Activated T-cell treated with anti-CD3 and anti-CD28 coated beads, Interleukin-2, amount 50 U/mL, for 72 hours (primary cell): ENCODE measurements at places on chromosomes 5 and 9. TPM values are rescaled to one million over a fixed set of nuclear protein-coding genes. Genes with fewer than 3 reads are reported as not detected.
A peak's percentile ranks its signal among the peaks of the same experiment; 100 is the strongest.

KLHL3 gene
- 9.7 TPM for total RNA-seq

DNA sequence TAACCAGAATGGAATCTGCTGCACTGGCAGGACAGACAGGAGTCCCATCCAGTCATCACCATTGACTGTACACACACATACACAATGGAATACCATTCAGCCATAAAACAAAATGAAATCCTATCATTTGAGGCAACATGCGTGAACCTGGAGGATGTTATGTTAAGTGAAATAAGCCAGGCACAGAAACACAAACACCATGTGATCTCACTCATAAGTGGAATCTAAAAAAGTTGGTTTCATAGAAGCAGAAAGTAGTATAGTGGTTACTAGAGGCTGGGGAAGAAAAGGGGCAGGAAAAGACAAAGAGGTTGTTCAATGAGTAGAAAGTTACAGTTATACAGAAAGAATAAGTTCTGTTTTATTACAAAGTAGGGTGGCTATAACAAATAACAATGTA, 884.0 kb upstream of the ACO1 start:
- peaks cover 1% of the 10 kb centered on the region for H3K36me3 ChIP-seq
- no peak overlapping the region for H3K4me3 ChIP-seq
- H3K27me3 ChIP-seq: no peaks in the 10 kb centered on the region
- no peak for DNase-seq

DNA sequence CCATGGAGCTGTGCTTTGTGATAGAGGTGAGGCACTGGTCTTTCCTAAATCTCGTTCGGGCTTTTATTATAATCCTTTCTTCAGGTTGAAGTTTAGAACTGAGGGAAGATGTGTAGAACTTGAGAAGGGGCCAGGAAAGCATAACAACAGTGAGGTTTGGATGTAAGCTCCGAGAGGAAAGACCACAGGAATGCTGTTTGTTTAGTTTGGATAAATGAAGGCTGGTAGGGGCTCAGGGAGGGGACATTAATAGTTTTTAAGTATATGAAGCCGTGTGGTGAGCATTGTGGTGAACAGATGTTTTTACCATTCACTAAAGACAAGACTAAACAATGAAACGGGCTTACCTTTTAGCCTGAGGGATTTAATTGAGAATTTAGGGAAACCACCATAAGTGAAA, 130.8 kb downstream of the ARHGAP26 start:
- no peak overlapping the region for H3K4me3 ChIP-seq
- H3K36me3 ChIP-seq: no peaks in the 10 kb centered on the region
- no peaks in the 10 kb centered on the region for H3K27me3 ChIP-seq
- peaks cover 7% of the 10 kb centered on the region for H3K4me1 ChIP-seq

DNA sequence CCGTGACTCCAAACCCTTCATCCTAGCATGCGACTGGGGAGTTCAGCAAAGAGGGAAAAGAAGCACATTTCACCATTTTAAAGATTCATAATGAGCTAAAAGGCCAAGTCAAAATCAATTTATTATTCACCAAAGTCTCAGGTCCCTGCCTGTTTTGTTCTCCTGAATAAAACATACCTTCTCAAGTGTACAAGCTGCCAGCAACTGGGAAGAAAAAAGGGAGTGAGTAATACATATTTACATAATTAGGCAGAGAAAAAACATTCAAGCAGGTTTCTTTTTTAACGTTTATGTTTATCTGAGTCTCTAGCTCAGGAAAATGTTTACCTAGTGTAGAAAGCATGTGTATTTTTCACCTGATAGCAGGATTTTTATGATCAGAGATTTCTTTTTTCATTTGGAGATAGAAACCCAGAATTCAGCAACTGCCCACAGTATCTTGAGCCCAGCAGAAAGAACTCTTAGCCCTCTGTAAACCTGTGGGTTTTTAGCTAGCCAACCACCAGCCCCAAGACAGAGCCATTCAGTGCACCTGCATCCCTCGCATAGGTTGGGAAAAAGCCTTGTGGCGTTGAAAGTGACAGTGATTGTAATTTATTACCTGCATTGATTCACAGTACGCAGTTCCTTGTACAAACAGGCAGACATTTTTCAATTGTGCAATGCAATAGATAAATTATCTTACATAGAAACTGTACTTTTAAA, 117.9 kb upstream of the GRIA1 start:
- no peak overlapping the region for H3K27ac ChIP-seq
- no peak for DNase-seq
- no peaks in the 10 kb centered on the region for H3K4me1 ChIP-seq
- H3K27me3 ChIP-seq: no peaks in the 10 kb centered on the region
- H3K36me3 ChIP-seq: no peaks in the 10 kb centered on the region
- H3K4me3 ChIP-seq: no peak overlapping the region

- H3K27ac ChIP-seq: no peak overlapping the region
- DNase-seq: no peak
- no peaks in the 10 kb centered on the region for H3K36me3 ChIP-seq
- H3K27me3 ChIP-seq: no peaks in the 10 kb centered on the region
- H3K4me3 ChIP-seq: no peak overlapping the region
- no peaks in the 10 kb centered on the region for H3K4me1 ChIP-seq
Observed at GRCh38 chr5:149045089-149045460, 17.8 kb downstream of the SH3TC2 start.

- no peaks in the 10 kb centered on the region for H3K36me3 ChIP-seq
- no peaks in the 10 kb centered on the region for H3K27me3 ChIP-seq
- H3K4me3 ChIP-seq: no peak overlapping the region
Observed at GRCh38 chr9:26687421-26687820, 205.2 kb downstream of the CAAP1 start.

DNA sequence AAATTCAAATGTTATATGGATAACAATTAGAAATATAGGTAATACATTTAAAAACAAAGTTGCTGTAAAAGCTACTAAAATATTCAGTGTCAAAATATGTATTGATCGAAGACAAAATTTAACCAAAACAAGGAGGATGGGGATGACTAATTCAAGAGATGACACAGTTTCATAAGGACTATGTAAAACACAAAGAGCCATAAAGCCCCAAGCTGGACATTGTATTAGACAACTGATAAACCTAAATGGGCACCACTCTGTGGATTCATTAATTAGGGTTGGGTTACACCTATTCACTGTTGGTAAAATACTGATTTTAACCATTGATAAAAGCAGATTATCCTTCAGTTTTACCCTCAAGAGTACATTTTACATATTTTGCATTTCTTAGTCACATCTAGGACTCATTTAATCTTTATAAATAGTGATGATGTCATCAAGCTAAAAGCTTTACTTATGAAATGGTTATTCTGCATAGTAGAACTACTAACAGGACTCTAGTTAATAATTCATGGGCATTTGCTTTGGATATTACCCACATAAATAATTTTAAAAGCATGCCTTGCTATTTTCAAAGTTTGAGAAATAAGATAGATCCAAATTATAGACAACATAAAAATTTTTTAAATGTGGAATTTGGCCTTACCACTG, 13.7 kb downstream of the TUT7 start:
- H3K27ac ChIP-seq: peak overlapping the region; percentile 76
- H3K27me3 ChIP-seq: no peaks in the 10 kb centered on the region
- peaks cover 37% of the 10 kb centered on the region for H3K36me3 ChIP-seq
